ENCODE measurements at places on chromosomes 7 and 10.

DNA sequence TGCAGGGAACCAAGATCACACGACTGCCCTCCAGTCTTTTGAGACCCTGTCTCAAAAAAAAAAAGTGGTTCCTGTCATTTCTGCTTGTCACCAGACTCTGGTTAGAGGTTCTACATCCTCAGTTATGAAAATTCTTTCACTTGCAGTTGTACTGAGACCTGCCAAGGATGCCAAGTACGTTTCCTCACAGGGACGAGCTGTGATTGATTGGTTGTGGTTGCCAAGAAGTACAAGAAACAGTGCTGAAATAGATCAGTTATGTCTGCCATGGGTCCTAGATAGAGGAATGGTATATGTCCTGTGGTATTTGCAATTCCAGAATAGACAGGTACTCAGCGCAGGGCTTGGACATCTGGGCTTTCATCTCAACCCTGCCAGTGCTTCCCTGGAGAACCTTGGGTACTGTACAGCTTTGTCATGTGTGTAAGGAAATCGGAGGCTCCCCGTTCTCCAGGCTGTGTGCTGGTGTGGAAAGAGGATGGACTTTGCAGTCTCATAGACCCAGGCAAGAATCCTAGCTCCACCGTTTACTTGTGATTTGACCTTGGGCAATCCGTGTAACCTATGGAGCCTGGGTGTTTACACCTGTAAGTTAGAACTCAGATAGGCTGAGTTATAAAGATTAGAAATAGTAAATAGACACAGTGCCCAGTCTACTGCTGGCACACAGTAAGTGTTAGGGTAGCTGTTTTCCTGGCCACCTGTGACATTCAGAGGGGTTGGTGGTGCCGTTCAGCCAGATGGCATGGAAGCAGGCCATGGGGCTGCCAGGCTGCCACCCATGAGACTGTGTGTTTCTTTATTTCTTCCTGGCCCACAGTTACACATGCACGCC is 53.0 kb downstream of the COL13A1 start:
- DNase-seq: no peak

GRCh38 chr7:35519971-35520809 is 174.7 kb downstream of the HERPUD2 start:
- DNase-seq: no peak

GRCh38 chr10:126504761-126505112 is 116.5 kb upstream of the ADAM12 start:
- no peak for DNase-seq

DNA sequence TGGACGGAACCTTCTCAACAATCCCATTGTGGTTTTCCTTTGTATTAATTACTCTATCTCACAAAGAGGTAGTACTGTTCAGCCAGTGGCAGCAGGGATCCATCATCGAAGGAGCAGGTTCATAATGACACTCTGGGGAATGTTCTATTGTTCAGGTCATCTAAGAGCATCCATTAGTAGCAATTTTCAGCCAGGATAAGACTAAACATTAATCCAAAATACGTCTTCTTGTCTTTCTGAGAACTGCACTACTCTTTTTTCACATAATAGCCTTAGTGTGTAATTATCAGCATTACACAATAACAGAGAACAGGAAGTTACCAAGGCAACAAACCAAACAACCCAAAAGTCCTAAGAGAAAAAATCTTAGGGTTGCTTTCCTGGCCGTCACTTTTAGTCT is 259.5 kb upstream of the VWC2 start:
- no peak for DNase-seq

GRCh38 chr7:128963327-128963757 is 25.6 kb downstream of the IRF5 start:
- no peak for DNase-seq

Measured in stimulated activated CD8-positive, alpha-beta memory T cell treated with anti-CD3 and anti-CD28 coated beads, Interleukin-7, amount 100 ng/mL, for 1 hour (primary cell).